ENCODE measurements at places on chromosomes 13 and 19.

DNA sequence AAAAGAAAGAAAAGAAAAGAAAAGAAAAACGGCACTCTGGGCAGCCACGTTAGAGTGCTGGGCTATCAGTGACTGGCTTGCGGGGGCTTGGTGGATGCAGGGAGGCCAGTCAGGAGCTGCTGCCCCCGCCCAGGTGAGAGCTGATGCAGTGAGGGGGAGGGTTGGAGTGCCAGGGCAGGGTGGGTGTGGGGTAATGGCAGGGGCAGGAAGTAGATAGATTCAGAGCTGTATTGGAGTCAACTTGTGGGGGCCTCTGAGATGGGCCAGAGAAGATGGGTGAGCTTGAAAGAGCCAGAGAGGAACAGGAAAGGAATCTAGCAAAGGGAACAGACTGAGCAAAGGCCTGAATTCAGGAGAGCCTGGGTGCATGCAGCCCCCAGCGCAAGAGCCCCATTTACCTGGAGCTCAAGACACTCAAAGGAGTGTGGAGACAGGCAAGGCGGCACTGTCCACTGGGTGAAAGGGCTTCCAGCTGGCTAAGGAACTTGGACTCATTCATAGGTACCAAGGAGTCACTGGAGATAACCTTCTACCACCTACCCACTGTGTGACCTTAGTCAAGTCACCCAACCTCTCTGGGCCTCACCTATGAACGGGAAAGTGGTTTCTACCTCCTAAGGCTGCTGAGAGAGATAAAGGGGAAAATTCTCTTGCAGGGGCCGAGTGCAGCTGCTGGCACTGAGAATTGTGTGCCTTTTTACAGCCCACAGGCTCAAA lies 20.2 kb downstream of the VSTM2B start:
- H3K36me3 ChIP-seq, result no peaks in the 10 kb centered on the region
- no peak overlapping the region for H3K4me3 ChIP-seq
- DNase-seq, result no peak
- no peak overlapping the region for H3K27ac ChIP-seq
- H3K27me3 ChIP-seq, result no peaks in the 10 kb centered on the region

DNA sequence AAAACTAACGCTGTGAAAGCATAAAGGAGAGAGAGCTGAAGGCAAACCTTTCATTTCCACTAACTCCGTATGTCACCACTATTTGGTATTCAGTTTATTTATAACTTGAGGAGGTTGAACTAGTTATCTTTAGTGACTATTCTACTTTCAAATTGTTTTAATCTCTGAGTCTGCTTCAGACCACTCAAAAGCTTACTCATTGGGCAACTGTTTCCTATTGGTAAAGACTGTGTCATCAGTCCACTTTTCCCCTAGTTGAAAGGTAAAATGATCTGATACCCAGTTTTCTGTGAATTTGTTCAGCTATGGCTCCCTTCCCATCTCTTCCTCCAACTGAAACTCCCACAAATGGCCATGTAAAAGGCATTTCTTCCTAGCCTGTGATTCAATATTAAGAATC lies 39.1 kb downstream of the TEX26 start:
- no peak for DNase-seq
- no peaks in the 10 kb centered on the region for H3K4me1 ChIP-seq
- no peaks in the 10 kb centered on the region for H3K36me3 ChIP-seq
- H3K27ac ChIP-seq, result no peak overlapping the region
- no peak overlapping the region for H3K4me3 ChIP-seq
- H3K27me3 ChIP-seq, result no peaks in the 10 kb centered on the region

- peaks cover 12% of the 10 kb centered on the region for H3K4me1 ChIP-seq
- H3K27ac ChIP-seq, result peak overlapping the region; percentile 50
- no peaks in the 10 kb centered on the region for H3K27me3 ChIP-seq
Measured at GRCh38 chr19:16457954-16458331, 13.8 kb downstream of the EPS15L1 start.

DNA sequence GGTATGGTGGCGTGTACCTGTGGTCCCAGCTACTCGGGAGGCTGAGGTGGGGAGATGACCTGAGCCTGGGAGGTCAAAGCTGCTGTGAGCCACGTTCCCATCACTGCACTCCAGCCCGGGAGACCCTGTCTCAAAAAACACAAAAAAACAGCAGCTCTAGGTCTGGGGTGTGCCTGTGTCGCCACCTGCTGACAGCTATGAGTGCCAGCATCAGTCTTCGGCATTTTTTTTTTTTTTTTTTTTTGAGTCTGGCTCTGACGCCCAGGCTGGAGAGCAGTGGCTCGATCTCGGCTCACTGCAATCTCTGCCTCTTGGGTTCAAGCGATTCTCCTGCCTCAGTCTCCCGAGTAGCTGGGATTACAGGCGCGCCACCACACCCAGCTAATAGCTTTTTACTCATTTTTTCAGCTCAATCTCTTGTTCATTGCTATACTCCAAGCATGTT lies 10.1 kb downstream of the AP2S1 start:
- peak overlapping the region; percentile 70 for H3K27ac ChIP-seq
- no peaks in the 10 kb centered on the region for H3K27me3 ChIP-seq
- H3K36me3 ChIP-seq, result peaks cover 44% of the 10 kb centered on the region
- no peak for DNase-seq

DNA sequence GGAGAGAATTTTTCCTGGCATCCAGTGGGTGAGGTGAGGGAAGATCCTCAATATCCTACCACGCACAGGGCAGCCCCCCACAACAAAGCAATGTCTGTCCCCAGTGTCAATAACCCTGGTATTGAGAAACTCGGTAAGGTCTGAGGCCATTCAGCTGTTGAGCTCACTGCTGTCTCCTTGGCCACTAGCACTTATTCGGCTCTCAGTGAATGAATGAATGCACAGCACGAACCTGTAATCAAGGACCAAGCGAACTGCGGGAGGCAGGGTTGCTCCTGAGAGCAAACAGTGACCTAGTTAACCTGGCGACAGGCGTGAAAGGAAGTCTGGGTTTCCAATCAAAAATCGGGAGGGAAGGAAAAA lies 640 bp downstream of the ZSCAN5A start:
- H3K27me3 ChIP-seq, result no peaks in the 10 kb centered on the region
- peak overlapping the region; percentile 72 for H3K4me3 ChIP-seq
- no peak for DNase-seq
- H3K27ac ChIP-seq, result peak overlapping the region; percentile 91
- no peaks in the 10 kb centered on the region for H3K36me3 ChIP-seq
